ENCODE measurements at places on chromosomes 1 and 21.

- no peak for DNase-seq
Measured at GRCh38 chr1:39980555-39981313, 25.8 kb downstream of the MFSD2A start.

GRCh38 chr1:55700359-55701130, 485.4 kb upstream of the USP24 start:
- DNase-seq = no peak

- DNase-seq = no peak
Measured at GRCh38 chr1:209743145-209743482, 12.7 kb upstream of the TRAF3IP3 start.

DNA sequence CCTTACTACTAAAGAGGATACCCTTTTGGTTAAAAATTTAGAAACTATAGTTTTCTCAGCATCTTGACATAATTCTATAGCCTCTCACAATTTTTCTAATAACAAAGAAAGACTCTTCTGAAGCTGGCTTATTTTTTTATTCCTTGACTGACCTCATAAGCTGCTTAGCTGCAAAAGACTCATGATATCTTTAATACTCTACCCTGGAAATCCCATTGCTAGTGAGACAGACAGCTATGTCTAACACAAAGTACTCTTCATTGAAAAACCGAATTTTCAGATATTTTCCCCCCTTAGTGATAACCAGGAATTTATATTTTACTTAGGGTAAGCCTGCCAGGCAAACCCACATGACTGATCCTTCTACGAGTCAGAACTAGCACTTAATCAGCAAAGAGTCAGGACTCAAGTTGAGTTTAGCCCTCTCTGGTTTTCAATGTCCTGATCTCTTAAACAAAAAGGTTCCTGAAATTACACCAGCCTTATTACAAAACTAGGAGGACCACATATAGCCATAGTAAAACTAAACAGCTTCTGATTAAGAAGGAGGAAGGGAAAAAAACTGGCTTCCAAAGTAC, 56.9 kb downstream of the ENAH start:
- DNase-seq = no peak

DNA sequence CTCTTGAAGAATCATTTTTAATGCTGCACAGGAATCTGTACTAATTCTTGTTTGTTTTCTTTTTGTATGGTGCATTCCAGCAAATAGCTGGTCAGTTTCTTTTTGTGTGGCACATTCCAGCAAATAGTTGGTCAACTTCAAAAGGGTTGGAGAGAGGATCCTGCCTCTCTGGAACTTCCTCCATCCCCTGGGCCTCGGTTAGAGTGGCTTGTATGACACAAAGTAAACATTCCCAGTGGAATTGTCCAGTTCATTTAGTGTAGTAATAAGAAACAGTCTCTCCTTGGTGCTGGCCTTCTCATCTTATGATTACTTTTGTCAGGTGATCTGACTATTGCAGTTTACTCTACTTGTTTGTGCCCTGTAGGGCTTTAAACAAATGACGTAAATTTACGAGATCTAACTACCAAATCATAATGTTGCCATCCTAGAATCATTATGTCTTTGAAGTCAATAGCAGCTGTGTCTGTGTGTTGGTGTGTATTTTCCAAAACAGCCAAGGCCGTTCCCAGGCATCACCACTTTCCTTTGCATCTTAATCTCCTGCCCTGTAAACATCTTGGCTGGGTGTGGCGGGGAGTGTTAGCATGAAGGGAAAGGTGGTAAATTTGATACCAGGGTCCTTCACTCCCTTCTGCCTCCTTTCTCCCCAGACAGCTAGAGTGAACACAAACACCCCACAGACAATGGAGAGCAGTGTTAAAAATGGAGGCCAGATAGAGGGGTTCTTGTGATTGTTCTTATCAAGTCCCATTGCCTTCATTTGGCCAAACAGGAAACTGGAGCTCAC, 77.9 kb downstream of the CDC7 start:
- no peak for DNase-seq

- DNase-seq = no peak
Measured at GRCh38 chr1:2258996-2259395, 30.9 kb downstream of the SKI start.

GRCh38 chr1:245290836-245291235, 136.1 kb downstream of the KIF26B start:
- no peak for DNase-seq

GRCh38 chr1:173190101-173190936, 16.8 kb downstream of the TNFSF4 start:
- no peak for DNase-seq

DNA sequence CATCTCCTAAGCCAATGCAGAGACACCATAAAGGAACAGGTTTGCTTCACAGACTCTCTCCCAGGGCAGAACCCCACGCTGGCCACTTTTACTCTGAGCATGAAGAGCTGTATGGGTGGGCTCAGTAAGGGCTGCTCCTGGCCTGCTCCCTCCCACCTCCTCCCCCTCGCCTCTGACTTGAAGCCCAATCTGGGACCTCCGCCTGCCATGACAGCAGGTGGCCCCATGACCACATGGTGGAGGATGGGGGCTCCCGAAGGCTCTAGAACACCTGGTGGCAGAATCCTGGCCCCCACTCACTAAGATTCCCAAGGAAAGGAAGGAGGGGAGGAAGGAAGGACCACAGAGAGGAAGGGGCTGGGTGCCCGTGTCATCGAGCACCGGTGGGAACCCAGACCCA, 23.7 kb downstream of the CASZ1 start:
- DNase-seq = no peak

- no peak for DNase-seq
Measured at GRCh38 chr1:178388418-178389145, 108.2 kb downstream of the CLEC20A start.
